Brain microvascular endothelial cell (primary cell): ENCODE measurements at places on chromosomes 4 and X.

DNA sequence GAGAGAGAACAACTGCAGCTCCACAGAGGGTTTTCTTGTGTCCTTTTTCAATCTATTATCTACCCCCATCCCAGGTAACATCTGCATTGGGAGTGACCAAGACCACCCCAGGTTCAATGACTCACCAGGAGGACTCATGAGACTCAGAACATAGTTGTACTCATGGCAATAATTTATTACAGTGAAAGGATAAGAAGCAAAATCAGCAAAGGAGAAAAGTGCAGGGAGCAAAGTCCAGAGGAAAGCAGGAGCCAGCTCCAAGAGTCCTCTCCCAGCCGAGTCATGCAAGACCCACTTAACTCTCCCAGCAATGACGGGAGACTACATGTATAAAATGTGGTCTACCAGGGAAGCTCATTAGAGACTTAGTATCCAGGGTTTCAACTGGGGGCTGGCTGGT is 129.5 kb upstream of the RBPJ start:
- DNase-seq = no peak

GRCh38 chr4:36712013-36712412 is 430.6 kb downstream of the DTHD1 start:
- no peak for DNase-seq

GRCh38 chr4:55399581-55399980 is 3.8 kb downstream of the TMEM165 start:
- DNase-seq = no peak

GRCh38 chr4:172521248-172521647 is 647.4 kb upstream of the GALNT7 start:
- no peak for DNase-seq

- no peak for DNase-seq
These were observed 31.7 kb downstream of the USP9X start for GRCh38 chrX:41116948-41117347.

- DNase-seq = peak; percentile 62
These were observed 17.2 kb upstream of the HOPX start for GRCh38 chr4:56698329-56698728.

- DNase-seq = no peak
These were observed 562.4 kb downstream of the MAGEB5 start for GRCh38 chrX:26778320-26778888.

- peak; percentile 39 for DNase-seq
These were observed 379.9 kb downstream of the ADAM29 start for GRCh38 chr4:175297965-175298565.

- no peak for DNase-seq
These were observed 6.1 kb upstream of the MSX1 start for GRCh38 chr4:4853371-4853823.

GRCh38 chrX:51461053-51462044 is 35.0 kb downstream of the NUDT11 start:
- DNase-seq = peak; percentile 48

DNA sequence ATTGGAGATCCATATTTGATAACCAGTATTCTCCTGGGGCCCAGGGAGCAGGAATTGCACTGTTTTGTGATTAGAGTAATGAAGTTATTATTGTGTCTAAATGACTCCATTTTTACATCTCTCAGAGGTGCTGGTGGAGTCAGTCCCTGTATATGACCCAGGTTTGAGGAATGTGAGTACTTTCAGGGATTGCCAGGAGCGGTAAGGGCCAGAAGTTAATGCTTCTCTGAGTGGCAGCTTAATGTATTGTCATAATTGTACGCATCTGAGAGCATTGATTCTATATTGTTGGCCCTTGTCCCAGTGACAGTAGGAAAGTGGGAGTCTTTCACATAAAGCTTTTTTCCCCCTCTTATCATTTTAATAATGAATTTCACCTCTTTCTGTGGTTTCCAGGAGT is 146.2 kb downstream of the GATB start:
- DNase-seq = no peak
